ENCODE measurements at places on chromosomes 13 and 19. TPM values are rescaled to one million over a fixed set of nuclear protein-coding genes. Genes with fewer than 3 reads are reported as not detected.

- no peak for DNase-seq
Observed at GRCh38 chr13:113098162-113098732, 7.3 kb upstream of the F7 start.

The ZGLP1 gene
- total RNA-seq = 0.08 TPM

DNA sequence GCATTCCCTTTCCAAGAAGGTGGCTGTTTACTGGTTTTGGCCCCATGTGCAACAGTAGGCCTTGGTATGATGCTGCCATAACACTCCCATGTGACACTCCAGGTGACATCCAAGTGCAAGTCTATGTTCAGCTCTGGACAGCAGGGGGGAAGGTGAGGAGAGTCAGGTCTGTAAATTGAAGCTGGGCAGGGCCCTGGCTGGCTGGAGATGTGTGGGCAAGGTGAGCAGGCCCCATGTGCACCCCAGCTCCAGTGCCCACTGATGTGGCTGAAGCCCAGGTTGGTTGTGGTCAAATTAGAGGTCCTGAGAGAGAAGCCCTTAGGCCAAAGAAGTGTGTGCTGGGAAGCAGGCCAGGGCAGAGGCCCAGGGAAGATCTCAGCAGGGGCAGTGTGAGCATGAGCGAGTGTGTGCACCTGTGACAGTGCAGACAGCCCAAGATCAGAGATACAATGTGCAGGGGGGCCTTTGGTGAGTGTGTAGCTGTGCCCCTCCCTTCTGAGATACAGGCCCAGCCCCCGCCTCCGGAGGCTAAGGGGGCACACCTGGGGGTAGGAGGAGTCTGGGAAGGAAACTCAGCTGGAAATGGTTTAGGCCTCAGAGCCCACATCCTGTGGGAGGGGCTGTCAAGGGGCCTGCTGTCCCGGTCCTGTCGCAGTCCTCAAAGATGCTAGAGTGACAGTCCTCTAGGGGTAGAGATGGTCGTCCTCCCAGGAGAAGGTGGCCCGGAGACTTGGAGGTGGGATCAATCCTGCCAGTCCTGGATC is 18.6 kb downstream of the DEDD2 start:
- DNase-seq = no peak

DNA sequence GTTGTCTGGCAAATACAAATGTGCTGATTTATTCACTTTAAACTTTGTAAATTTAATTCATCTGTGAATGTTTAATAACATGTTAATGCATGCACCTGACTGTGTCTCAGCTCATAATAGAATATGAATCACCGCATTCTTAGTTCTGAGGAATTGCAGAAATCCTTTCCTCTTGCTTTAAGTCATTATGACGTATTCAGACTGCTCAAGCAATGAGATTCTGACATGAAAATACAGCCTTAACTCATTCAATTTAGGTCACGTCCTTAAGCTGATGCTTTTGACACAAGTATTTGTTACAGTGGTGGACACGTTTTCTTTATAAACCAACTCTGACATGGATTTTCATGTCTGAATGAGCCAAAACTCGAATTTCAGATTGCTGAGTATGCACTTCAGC is 541.0 kb upstream of the KLF12 start:
- DNase-seq = peak; percentile 90

Data from SK-MEL-5 (cell line).